ENCODE measurements at places on chromosomes 7 and 10. TPM values are rescaled to one million over a fixed set of nuclear protein-coding genes. Genes with fewer than 3 reads are reported as not detected.

FZD1 gene
- 4.1 TPM for total RNA-seq

OPN4 gene
- total RNA-seq, result not detected

FXYD4 gene
- not detected for total RNA-seq

ZNF273 gene
- 1.9 TPM for total RNA-seq

DIP2C gene
- 1.3 TPM for total RNA-seq

CCL24 gene
- total RNA-seq, result not detected

CDK1 gene
- total RNA-seq, result 3.2 TPM

AKR1C8 gene
- total RNA-seq, result not detected

CCNJ gene
- total RNA-seq, result 7.5 TPM

GPR37 gene
- total RNA-seq, result 1.4 TPM

GLCCI1 gene
- total RNA-seq, result 1.7 TPM

CYP3A4 gene
- under 0.01 TPM for total RNA-seq

TFPI2 gene
- 26.7 TPM for total RNA-seq

PLXNA4 gene
- total RNA-seq, result not detected

NSUN5 gene
- 44.3 TPM for total RNA-seq

EVX1 gene
- not detected for total RNA-seq

CYP2C8 gene
- not detected for total RNA-seq

HOGA1 gene
- total RNA-seq, result 25.5 TPM

TUBB8 gene
- total RNA-seq, result not detected

IGFBP1 gene
- 0.24 TPM for total RNA-seq

FAM180A gene
- not detected for total RNA-seq

GIMAP5 gene
- 0.64 TPM for total RNA-seq

Data from tracheal epithelial cell (primary cell).